Ecto neural progenitor cell (in vitro differentiated cells): ENCODE measurements at places on chromosomes 3 and 15.

DNA sequence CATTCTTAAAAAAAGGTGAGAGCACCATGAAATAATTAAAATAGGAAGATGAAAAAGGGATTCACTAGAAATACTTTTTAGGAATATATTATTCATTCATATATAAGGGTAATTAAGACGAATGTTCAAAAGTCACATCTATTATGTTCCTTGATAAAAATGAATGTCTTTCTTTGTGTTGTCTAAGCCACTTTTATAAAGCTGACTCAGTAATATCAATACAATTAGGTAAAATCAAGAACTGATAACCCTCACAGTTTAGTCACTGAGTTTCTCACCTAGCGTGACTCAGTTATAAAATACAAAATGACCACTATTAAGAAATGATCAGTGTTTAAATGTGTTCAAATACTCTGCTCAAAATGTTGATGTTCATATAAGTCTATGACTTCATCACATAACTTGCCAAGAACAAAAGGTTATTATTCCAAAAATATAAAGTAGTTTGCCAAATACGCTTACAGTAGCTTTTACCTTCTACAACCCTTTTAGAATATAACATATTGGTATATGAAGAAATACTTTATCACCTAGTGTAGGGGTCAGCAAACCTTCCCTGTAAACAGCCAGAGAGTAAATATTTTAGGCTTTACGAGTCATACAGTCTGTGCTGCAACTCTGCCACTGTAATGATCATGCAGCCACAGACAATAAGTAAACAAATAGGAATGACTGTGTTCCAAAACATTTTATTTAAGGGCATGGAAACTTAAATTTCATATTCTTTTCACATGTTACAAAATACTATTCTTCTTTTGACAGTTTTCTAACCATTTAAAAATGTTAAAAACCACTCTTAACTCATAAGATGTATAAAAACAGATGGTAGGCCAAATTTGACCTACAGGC lies 369.8 kb downstream of the TBC1D5 start:
- DNase-seq = no peak

- DNase-seq = no peak
Observed at GRCh38 chr3:100708644-100708988, 678 bp upstream of the TFG start.

DNA sequence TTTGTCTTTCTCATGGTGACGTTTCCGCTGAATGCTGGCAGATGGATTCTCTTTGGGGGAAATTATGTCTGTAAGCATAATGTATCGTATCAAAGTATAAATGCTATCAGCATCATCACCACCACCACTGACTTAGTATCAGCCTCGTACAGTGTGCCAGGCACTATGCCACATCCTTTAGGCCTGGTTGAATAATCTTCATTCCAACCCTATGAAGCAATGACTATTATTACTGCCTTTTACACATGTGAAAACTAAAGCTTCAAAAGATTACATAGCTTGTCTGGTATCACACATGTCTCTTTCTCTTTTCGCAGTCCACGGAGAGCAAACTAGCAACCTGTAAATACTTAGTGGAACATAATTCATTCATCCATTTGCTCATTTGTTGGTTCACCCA lies 166.7 kb upstream of the PRICKLE2 start:
- DNase-seq = no peak

- DNase-seq = no peak
Observed at GRCh38 chr3:71673486-71673885, 51.7 kb downstream of the EIF4E3 start.

DNA sequence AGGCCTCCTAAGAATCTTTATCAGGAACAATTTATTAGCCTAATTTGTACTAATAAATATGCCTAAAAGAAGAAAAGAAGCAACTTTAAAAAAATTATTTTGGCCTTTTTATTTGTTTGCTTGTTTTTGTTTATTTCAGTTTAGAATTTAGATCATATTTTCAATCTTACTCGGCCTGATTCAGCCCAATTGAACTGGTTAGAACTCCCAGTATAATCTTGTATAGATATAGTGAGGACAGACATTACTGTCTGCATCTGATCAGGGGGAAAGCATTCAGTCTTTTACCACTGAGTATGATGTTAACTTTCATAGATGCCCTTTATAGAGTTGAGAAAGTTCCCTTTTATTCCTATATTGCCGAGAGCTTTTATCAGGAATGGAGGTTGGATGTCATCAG lies 56.0 kb upstream of the CSTA start:
- no peak for DNase-seq

DNA sequence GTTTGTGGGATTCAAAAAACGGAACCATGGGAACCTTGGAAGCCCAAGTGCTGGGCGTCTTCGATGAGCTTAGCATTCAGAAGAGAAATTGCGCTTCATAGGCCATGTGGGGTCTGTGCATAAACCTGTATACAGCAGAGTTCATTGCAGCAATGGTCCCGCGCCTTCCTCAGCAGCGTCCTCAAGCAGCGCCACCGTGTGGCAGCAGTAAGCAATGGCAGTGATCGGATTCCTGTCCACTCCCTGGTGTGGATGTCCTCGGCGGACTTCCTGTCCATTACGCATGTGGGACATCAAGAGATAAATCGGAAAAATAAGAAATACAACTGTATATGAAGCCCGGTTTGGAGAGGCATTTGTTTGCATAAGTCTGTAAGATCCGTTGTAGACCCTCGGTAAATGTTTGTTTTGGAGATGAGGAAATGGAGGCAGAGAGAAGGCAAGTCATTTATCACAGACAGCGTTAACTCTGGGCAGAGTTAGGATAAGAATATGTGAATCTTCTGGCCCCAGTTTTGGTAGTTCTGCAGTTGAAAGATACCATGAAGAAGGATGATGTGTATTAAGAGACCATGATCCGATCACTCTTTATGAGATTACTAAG lies 57.7 kb downstream of the CNTN4 start:
- peak; percentile 69 for DNase-seq

DNA sequence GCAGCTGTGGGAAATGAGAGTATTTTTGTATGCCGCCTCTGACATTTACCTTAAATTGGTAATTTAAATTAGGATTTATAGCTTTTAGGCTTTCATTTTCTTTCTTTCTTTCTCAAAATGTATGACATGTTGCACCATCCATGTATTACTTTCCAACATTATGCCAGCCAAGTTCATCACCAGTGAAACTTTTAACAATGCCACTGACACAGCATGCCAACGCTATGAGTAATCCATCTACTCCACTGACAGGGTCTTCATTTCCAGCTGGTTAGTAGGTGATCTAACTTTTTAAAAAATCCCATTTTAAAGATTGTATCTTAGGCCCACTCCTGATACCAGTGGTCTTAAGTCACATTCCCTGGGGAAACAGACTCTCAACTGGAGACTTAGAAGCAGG lies 21.8 kb upstream of the CLDN16 start:
- no peak for DNase-seq

- DNase-seq = no peak
Observed at GRCh38 chr15:64222573-64223366, 59.9 kb upstream of the PPIB start.

DNA sequence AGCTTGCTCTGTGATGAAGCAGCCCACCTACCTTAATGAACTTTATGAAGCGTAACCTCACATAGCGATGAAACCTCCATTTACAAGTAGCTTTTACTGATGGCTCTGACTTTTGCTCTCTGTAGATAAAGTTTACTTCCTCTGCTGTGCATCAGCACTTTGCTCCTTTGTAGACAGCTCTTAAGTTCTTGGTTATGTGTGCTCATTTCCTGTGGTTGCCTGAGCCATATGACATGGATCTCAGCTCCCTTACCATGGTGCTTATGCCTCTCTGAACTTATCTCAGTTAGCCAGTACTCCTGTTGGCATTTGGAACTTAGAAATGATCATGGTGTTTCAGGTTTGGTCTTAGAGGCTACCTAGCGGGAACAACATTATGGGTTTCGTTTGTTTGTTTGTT lies 7.8 kb downstream of the MFSD1 start:
- DNase-seq = no peak
